ENCODE measurements at places on chromosomes 4 and X.

GRCh38 chr4:47383829-47384427 is 79.6 kb downstream of the COMMD8 start:
- DNase-seq: peak; percentile 40

DNA sequence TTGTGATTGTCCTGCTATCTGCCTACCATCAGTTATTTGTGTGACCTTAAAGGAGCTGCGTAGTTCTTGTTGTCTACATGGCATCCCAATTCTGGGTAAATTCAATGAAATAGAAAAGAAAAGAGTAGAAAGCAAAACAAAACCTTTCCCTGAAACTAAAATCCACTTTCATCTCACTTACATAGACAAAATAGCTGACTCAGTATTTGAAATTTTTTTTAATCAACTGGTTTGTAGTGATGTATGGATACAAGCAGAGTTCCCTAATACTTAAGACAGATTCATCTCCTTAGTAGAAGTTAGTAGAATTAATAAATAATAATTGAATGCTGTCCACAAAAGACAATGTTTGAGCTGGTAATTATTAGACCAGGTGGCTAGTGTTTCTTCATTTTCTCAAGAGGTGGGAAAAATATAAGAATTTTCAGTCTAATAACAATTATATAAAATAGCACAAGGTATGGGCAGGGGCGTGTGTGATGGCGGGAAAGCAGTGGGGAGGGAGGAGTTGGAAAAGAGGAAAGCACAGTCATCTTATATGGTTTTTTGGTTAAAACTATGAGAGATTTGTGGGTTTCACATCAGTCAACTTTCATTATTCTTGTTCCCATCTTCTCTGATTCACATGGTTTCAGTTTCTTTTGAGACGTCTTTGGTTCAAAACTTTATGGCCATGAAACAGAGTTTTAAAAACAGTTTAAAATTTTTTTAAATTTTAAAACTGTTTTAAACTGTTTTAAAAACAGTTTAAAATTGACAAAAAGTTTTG is 275.2 kb downstream of the SPRY1 start:
- peak; percentile 34 for DNase-seq

DNA sequence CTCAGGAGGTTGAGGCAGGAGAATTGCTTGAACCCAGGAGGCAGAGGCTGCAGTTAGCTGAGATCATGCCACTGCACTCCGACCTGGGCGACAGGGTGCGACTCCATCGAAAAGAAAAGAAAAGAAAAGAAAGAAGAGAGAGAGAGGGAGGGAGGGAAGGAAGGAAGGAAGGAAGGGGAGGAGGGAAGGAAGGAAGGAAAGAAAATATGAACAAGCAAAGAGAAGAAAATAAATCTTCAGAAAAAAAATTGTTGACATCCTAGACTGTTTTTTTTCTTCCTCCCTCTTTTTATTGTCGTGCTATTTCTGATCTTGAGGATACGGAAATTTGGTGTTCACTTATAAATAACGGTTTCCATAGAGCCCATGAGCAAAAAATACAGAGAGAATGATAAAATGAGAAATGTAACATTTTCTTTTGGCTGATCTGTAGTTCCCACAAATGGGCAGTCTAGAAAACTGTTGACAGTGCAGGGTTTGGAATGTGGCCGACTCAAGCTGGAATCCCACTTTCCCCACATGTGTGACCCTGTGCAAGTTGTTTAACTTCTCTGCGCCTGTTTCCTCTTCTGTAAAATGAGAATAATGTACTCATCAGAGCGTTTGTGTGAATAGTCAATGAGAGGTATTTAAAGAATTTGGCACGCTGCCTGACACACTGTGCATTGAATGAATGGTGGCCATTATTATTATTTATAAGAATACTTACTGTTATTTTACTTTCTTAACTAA is 19.4 kb downstream of the SORBS2 start:
- no peak for DNase-seq

- DNase-seq: no peak
These were observed 25.6 kb downstream of the CHM start for GRCh38 chrX:86021652-86022289.

DNA sequence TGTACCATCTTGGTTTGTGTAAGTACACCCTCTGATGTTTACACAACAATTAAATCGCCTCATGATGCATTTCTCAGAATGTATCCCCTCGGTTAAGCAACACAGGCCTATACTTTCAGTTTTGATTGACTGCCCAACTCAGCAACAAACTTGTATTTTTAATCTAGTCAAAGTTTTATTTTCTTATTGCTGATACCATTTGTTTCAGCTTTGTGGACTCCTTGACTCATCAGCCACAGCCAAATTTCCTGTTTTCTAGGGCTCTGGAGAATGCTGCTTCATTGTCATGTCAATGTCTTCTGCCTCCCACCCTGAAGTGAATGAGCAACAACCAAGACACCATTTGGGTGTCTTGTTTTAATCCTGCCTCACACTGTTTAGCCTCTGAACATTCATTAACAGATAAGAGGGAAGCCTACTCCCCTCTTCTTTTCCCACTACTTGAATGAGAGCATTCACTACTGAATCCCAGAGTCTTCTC is 14.0 kb downstream of the BBS12 start:
- no peak for DNase-seq

DNA sequence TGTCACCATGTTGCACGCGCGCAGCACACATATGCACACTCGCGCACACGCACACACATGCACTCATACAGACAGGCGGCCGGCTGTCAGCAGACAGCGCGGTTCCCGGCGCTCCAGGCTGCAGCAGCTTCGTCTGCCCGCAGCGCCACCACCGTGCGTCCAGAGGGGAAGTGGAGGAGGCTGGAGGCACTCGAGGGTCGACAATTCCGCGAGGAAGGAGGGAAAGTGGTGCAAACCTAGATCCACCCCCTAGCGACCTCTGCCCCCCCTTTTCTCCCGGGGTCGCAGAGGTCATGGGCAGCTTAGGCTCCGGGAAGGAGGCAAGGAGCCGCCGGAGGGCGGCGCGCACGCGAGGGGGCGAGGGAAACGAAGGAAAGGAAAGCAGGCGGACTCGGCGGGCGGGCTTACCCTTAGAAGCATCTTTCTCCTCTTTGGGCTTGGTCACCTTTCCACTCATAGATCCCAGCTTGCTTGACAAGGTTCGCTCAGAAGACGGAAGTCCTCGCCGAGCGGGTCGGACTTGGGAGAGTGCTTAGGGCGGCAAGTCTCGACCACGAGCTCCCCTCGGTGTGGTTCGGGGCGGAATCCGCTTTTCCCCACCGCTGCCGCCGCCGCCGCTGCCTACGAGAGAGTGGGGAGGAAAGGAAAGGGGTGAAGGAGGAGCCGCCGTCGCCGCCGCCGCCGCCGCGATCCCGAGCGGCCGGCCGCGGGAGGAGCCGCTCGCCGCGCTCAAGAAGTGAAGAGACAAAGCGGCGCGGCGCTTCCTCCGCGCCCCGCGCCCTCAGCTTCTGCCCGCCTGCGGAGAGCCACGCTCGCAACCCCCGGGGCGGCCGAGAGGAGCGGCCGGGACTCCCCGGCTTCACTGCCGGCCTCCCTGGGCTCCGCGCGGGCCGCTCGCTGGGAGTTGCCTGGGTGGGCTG is 326.6 kb upstream of the F9 start:
- DNase-seq: no peak

GRCh38 chr4:103097112-103097511 is 2.5 kb downstream of the BDH2 start:
- no peak for DNase-seq

- DNase-seq: peak; percentile 24
These were observed 168.1 kb downstream of the VSIG4 start for GRCh38 chrX:65871671-65872311.

- peak; percentile 61 for DNase-seq
These were observed 1.5 kb downstream of the FHDC1 start for GRCh38 chr4:152937336-152938236.

GRCh38 chrX:9522378-9523155 is 57.7 kb downstream of the TBL1X start:
- DNase-seq: no peak

DNA sequence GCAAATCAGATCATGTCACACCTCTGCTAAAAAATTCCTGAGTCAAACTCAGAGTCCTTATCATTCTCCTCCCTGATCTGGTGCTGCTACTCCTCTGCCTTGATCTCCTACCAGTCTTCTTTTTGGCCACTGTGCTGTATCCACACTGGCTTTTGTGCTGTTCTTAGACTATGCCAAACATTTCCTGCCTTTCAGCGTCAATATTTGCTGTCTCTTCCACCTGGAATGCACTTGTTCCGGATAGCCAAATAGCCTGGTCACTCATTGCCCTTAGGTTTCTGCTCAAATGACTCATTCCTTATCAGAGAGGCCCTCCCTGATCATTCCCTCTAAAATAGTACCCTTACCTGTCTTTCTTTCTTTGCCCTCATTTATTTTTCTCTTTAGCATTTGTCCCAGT is 24.4 kb upstream of the RP2 start:
- DNase-seq: no peak

DNA sequence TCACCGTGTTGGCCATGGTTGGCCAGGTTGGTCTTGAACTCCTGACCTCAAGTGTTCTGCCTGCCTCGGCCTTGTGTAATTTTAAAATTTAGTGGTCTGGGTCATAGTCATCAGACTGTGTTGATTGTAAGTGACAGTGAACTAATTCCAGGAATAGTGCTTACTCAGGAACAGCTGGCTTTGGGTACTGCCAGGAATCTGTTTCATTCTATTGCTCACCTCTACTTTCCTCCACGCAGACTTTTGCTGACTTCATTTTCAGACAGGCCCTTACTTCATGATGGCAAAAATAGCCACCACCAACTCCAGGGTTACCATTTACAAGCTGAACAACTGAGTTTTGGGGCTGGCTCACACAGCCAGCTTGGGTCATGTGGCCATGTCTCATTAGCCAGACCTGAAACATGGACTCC is 54.6 kb downstream of the FNIP2 start:
- DNase-seq: no peak

DNA sequence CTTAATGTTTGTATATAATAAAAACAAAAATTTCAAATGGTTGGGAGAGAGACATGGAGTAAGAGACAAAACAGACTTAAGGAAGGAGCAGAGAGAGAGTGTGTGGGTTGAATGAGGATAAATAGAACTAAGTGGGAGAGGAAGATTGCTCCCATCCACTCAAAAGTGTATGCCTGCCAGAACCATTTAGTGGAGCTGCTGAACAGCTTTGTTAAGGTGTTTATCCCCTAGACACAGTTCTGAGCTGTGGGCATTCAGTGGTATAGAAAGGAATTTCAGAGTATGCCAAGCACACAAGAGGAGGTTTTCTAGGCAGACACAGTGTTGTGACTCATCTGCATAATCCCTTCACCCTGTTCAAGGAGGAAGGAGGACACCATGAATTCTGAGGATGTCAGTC is 508.6 kb upstream of the EPHA5 start:
- no peak for DNase-seq

DNA sequence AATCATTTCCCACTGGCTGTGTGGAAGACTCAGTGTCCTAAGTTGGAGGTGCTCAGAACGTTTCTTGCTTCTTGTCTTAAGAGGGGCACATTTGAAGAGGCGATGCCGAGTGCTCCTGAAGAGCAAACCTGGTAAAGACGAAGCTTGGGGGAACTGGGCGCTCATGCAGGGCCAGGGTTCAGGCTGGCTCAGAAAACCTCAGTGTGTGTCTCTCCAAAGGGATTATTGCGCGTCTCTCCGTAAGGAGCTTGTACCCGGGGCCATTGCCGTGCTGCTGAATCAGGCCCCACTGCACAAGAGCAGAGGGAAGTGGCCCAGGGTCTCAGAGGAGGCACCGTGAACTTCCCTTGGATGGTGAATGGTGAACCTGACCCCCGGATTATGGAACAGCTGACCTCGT is 44.4 kb downstream of the PSAPL1 start:
- no peak for DNase-seq

- no peak for DNase-seq
These were observed 683 bp downstream of the EBP start for GRCh38 chrX:48522291-48522690.

DNA sequence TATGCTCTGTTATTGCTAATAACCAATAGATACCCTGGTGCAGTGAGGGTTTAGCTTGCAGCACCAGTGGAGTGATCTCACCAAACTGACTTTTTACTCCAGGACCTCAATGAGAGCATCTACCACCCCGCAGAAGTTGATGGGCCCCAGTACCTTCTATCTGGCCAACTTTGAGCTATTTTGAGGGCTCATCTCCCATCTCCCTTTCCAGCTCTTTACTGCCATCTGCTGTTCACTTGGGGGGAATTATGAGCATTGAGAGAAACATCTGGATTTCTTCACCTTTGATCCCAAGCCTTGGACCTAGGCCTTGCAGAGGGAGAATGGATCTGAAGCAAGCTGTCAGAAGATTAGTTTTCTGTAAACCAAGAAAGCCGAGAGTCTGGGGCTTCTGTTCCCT is 143.6 kb downstream of the TMEM164 start:
- peak; percentile 51 for DNase-seq

GRCh38 chrX:150567645-150568319 is 639 bp upstream of the MTM1 start:
- DNase-seq: no peak

GRCh38 chr4:11904846-11905739 is 476.4 kb upstream of the HS3ST1 start:
- no peak for DNase-seq

DNA sequence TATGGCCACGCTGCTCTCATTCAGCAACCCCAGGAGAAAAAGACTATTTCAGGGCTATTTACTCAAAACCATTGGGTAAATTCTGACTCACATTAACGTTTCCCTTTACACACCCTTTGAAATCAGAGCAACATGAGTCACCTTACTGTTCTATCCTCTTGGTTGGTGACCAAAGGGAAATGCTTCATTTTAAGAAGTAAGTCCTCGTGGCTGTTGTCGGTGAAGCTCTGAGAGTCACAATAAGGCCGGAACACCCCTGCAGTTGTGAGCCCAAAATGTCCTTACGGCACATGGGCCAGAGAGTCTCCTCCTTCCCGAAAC is 56.3 kb upstream of the SPRY1 start:
- DNase-seq: no peak

GRCh38 chr4:150906987-150907633 is 108.0 kb downstream of the LRBA start:
- no peak for DNase-seq

DNA sequence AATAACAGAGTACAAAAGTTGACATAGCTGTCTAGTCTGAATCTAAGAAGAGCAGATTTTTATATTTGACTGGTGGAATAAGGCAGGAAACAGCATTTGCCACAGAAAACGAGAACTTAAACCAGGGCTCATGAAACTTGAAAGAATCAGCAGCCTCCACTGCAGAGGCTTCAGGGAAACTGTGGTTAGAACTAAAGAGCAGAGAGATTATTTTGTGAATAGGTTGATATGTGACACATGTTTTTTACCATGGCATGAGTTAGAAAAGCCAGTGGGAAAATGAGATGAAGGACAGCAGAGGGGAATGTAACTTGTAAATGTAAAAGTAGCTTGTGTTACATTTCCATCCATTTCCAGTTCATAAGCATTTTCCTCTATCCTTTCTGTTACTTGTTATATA is 63.7 kb upstream of the CAMK2D start:
- no peak for DNase-seq
